ENCODE measurements at places on chromosomes 4 and X.

GRCh38 chrX:48156014-48156413 is 25.6 kb downstream of the SPACA5B start:
- DNase-seq: no peak

DNA sequence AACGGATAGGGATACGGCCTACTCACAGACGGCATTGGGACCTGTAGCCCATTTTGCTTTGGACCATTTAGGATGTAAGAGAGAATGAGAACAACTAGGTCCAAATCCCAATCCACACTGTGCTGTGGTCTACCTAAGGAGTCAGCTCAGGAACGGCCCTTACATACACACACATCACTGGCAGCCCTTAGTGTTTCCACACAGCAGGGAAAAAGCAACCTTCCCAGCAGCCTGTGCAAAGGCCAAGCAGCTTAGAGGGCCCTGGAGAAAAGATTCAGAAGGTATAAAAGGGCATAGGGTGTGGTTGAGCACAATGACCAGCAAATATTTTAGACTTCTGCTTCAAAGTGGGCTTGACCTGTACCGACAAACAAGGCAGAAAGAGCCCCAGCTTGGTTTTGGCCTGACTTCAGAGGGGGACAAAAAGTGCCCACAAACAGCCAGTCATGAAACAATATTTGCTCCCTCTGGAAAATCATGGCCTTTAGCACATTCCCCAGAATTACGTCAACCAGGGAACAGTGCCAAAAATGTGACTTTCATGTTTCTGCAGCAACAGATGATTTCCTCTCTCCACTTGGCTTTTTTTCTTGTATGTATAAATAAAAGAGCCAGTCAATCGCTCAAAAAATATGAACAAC is 359.5 kb upstream of the FGF16 start:
- no peak for DNase-seq

- DNase-seq: no peak
Measured at GRCh38 chr4:53788621-53789020, 197.3 kb upstream of the LNX1 start.

- DNase-seq: no peak
Measured at GRCh38 chr4:146932116-146932515, 13.5 kb downstream of the TTC29 start.

DNA sequence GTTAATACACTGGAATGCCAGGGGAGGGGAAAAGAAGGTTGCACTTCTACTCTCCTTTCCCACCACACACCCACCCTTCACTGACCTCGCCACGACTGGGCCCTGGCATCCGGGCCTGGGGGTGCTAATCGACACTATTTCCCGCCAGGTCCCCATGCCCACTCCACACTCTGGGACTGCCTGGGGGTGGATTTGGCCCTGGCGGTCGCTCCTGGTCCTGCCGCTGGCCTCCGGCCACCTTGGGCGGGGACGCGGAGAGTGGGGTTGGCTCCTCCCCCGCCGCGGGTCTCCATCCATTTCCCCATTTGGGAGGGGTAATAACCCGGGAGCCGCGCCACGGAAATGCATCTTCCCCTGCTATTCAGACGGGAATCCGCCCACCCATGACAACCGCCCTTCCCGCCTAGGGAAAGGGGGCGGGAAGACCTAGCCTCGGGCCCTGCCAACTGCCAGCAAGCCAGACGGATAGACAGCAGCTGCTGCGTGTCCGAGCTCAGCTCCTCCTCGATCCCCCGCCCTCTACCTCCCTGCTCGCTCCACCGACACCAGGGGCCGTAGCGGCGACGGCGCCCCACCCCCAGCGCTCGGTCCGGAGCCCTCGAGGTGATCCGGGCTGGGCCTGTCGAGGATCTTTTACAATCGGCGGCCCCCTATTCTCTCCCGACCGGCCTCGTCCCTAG is 78.1 kb downstream of the RLIM start:
- DNase-seq: peak; percentile 7

DNA sequence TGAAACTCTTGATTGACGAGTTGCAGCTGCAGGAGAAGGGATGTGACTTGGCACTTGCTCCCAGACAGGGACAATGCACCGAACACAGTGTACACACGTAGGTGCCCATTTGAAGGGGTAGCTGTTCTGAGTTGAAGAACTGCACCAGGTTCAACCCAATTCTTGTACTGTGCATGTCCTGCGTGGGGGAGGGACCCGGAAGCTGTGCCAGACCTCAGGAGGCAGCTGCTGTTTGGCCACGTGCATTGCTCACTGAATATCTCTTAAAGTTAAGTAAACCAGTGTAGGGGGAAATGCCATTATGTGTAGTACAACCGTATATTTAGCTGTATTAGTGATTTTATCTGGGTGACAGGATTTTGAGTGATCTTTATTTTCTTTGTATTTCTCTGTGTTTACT is 12.0 kb upstream of the RBBP7 start:
- no peak for DNase-seq

DNA sequence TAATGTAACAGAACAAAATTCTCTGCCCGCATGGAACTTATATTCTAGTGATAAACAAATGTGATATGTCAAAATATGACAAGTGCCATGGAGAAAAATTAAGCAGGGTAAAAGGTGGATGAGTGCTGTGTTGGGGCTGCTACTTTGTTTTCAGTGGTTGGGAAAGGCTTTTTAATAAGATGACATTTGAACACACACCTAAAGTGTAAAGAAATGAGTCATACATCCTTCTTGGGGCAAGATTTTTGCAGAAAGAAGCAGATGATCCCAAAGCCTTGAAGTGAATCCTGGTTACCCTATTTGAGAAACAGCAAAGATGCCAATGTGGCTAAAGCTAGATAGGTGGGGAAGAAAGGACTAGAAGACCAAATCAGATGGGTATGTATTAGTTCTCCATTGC is 564.1 kb downstream of the INPP4B start:
- no peak for DNase-seq

Measured in activated CD4-positive, alpha-beta T cell treated with anti-CD3 and anti-CD28 coated beads, Interleukin-2, amount 50 U/mL, for 16 hours (primary cell).